ENCODE measurements at places on chromosomes 3 and 15.

DNA sequence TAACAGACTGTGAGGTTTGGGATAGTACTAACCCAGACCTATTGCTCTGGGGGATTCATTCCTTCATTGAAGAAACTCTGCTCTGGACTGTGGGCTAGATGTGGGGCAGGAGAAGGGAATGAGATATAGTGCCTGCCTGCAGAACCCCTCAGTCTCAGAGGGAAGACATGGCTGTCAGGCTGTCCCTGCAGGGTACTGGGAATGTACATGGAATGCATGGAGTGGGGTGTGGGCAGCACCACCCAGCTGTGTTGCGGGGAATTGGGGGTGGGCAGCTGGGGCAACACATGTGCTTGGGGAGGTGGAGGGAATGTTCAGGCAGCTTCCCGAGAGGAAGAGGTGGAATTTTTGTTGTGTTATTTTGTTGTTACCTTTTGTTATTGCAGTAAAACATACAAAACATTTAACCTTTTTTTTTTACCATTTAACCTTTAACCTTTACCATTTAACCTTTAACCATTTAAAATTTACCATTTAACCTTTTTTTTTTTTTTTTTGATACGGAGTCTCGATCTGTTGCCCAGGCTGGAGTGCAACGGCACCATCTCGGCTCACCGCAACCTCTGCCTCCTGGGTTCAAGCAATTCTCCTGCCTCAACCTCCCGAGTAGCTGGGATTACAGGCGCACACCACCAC is 7.3 kb downstream of the PAQR5 start:
- DNase-seq = no peak

GRCh38 chr3:105674437-105675065 is 194.3 kb downstream of the CBLB start:
- no peak for DNase-seq

DNA sequence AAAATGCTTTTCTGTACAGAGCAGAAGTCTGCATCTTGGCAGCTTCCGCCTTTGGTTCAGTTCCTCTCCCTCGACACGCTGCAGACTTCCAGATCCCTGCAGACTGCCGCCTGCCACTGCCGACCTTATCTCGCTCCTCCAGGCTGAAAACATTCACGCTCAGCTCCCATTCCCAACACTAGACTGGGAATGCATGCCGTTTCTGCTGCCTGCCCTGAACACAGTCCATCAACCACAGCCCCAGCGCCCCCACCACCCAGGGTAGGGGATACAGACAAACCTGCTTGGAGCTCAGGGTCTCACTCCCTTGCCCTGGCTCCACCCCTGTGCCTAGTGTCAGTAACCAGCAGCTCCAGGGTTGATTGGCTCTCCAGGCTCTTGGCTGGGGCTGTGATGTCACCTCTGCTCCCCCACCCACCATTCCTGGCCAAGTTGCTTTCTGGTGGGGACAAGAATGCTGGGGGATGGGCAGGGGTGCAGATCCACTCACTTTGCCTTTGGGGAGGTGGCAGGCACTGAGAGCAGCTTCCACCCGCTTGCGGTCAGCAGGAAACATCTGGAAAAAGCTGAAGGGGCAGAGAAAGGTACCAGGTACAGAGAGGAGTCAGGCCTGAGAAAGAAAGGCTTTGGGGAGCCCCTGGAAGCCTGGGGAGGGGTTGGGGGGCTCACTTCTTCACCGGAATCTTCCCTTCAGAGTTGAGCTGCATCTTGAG is 6.1 kb downstream of the PLCB2 start:
- no peak for DNase-seq

GRCh38 chr3:195905970-195906864 is 2.1 kb downstream of the TNK2 start:
- no peak for DNase-seq

DNA sequence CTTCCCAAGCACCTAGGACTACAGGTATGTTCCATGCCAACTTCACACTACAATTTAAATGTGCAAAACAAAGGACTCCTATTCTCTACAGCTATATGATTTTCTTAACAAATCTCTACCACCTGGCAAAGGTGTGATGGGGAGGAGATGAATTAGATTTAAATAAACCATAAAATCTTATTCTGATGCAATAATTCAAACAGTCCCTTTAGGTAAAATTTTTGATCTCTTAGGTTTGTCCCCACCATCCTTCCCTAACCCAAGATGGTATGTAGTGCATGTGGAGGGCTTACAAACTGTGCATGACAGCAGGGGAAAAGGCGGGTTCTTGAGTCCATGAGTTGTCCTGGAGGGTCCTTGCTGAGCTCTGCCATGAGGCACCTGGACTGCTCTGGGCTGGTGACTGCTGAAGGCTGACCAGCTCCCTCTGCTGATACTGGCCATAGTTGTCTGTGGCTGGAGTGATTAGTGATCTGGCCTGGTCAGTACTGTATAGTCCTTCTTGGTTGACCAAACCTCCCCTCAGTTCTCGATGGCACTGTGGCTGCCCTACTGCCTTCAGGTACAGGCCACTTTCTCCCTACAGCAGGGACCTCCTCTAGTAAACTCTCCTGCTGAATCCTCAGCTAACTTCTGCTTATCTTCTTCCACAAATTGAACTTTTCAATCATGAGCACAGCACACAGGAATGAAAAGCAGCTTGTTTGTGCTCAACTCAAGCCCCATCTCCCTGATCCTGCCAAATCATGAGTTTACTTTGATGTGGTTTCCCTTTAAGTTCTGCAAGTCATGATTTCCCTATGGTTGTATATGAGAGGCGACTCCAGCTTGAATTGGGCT is 30.1 kb downstream of the CFAP161 start:
- no peak for DNase-seq

GRCh38 chr3:127805026-127805753 is 17.1 kb downstream of the MGLL start:
- no peak for DNase-seq

DNA sequence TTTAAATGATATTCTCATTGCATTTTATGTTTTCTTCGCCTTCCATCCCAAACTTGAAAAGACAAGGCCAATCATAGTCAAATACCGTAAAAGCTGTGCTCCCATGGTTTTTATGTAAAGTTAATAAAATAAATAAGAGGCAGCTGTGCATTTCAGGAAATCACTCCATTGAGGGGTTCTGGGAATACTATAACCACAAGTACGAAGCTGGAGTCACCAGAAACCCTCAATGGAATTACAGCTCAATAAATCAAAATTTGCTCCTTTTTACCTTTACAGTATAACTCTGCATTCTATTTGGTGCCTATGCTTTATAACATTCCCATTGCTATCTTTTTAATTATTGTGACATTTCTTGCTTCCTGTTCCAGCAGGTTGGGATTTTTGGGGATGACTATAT is 77.2 kb downstream of the C3orf38 start:
- no peak for DNase-seq

GRCh38 chr3:27311400-27311799 is 57.8 kb downstream of the NEK10 start:
- peak; percentile 20 for DNase-seq

DNA sequence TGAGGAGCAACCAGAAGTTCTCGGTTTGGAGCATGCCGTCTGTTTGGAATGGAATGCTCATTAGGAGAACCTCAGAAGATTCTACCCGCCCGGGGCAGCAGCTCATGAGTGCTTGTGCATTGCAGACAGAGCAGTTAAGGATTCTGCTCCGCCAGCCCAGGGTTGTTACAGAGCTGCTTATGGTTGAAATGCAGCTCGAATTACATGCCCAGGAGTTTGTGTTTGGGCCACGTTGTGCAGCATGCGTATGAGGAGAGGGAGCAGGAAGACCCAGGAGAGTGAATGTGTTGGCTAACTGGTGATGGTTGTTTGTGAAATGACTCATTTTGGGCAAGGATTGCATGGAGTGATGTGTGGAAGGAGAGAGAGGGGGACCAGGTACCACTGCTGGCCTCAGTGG is 9.0 kb downstream of the FGD5 start:
- DNase-seq = no peak

GRCh38 chr3:163561151-163561550 is 1517.1 kb downstream of the SI start:
- DNase-seq = peak; percentile 24

DNA sequence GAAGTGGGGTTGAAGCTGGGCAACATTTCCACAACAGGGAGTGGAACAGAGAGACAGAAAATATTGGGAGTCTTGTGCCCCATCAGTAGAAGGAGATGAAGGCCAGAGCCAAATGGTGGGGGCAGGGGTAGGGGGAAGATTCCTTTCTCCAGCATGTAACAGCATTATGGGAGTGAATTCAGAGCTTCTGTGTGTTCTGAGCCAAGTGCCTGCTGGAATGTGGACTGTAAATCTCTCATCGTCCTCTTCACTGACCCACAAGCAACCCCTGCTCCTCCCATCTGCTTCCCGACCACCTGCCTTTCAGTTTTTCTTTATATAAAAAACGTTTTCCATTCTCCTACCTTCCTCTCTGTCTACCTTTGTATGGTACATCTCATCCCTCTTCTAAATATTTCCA is 344.2 kb upstream of the TPRG1 start:
- DNase-seq = no peak

- peak; percentile 44 for DNase-seq
These were observed 26.0 kb upstream of the MAGEF1 start for GRCh38 chr3:184737641-184738505.

Data from A673 (cell line).